Activated CD4-positive, alpha-beta T cell treated with anti-CD3 and anti-CD28 coated beads, Interleukin-2, Interleukin-6, amounts not matched to agents 100 ng/mL and 50 ng/mL, durations not matched to agents 16 hours and 8 hours (primary cell): ENCODE measurements at places on chromosomes 1 and 21.

DNA sequence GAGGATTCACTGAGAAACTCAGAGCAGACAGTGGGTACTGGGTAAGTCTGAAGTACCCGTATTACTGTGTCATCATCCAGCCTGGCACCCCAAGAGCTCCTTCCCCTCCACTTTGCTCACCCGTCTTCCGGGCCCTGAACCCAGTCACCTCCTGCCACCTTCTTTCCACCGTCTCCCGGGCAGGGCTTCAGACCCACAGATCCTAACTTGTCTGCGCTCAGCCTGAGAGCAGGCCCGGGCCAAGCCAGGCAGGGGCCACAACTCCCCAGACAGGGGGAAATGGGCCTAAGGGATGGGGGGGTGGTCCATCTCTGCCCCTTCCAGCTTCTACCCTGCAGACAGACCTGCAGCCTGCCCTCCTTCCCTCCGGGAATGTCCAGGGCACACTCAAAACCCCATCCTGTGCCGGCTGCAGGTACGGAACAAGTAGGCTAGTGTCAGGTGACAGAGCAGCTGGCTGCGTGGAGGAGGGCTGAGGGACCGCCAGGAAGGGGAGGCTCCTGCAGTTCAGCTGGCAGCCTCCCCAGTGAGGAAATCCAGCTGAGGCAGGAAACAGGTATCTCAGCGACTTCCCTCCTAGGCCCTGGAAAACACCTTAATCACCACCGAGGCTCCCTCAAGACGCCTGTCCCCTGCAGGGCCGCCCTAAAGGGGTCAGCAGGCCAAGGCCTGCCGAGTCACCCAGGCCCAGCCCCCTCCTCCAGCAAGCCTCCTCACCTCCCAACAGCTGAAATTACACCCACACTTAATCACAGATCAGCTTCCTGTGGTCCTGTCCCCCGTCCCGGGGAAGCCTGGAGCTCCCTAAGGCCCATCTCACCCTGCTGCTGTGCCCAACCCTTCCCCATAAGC is 3.5 kb downstream of the HSPG2 start:
- no peak for DNase-seq

GRCh38 chr1:179955731-179956130 is 1.1 kb downstream of the CEP350 start:
- no peak for DNase-seq

DNA sequence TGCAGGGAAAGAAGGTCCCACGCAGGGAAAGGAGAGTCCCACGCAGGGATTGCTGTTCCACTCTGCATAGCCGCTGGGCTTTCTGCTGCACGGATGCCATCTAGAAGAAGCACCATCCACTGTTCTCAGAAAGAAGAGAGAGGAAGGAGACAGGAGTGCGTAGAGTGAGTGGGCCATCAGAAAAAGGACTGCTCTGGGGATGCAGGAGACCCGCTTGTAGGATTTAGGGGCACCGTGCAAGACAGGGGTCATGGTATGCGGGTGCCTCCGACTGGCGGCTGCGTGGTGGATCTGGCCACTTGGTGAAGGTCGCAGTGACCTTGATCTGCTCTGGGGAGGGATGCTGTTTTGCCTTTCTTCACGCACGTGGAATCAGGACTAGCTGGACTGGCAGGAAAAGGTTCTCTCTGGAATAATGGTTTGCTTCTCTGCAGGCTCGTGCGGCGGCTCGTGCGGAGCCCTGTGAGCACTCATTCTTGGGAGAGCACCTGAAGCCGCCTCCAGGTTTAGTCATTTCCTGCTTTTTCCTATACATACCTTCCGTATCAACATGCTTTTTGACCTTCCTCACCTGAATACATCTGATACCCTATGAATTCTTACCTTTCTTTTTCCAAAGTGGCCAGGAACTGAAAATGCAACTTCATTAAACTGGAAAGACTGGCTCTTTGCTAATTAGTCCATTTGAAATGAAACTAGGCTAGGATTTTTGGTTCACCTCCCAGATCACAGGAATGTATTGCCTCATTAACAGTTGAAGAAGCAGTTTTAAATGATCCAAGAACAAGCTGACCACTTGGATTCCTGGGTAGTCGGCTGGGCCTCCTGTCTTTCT is 181.6 kb downstream of the KIF26B start:
- no peak for DNase-seq

- DNase-seq, result peak; percentile 42
Measured at GRCh38 chr1:22884806-22885530, 87.7 kb downstream of the LACTBL1 start.

DNA sequence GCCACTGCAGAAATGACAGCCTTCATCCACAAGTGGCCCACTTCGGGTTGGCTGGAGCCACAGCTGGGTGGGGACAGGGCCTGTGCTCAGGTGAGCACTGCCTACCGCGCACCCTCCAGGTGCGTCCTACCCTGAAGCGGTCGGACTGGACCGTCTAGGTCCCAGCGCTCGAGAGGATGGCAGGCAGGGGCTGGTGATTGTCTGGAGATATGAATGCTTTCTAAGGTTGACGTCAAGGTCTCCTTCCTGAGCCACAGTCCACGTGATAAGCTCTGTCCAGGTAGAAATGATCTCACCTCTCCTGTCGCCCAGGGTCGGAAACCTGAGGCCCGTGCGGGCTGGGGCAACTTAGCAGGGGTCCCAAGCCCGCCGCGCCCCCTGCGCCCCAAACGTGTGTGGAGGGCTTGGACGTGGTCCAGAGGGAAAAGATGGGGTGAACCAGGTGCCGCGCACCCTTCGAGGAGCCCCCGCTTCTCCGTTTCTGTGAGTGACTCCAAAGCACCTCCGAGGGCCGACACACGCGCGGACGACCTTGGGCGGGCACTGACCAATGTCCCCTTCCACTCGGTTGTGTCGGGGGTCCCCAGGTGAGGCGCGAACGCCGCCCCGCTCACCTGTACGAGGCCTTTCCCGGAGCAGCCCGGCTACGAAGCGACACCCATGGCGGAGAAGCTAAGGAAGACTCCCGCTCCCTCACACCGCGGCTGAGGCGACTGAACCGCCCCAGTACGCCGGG is 853 bp upstream of the DOP1B start:
- no peak for DNase-seq

DNA sequence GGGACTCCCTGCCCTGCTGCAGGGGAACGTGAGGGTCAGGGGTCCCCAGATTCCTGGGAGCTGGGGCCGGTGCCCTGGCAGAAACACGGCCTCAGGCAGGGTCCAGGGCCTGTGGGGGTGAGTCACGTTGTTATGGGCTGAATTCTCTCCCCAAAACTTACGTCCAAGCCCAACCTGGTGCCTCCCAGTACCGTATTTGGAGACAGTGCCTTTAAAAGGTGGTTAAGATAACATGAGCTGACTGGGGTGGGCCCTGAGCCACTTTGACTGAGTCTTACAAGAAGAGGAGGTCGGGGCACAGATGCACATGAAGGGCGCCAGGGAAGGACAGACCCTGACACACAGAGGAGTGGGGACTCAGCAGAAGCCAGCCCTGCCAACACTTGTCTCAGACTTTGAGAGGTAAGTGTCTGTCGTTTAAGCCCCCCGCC is 99.9 kb downstream of the WDR4 start:
- DNase-seq, result no peak

- DNase-seq, result no peak
Measured at GRCh38 chr1:116019653-116020253, 43.4 kb downstream of the SLC22A15 start.

GRCh38 chr21:15282665-15283064 is 217.9 kb upstream of the NRIP1 start:
- no peak for DNase-seq

DNA sequence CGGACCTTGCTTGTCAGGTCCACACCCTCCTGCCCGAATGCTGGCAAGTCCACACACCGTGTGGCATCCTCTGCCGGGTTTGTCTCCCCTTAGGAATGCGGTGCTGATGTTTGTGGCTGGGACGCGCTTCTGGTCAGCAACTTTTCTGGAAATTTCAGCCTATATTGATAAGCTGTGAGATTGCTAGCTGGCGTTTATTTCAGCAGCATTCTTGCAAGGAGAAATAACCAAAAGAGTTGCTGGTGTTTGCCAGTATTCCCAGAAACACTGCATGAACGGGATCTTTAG is 601 bp downstream of the CEPT1 start:
- DNase-seq, result no peak

- peak; percentile 7 for DNase-seq
Measured at GRCh38 chr1:50611675-50612074, 188.4 kb upstream of the DMRTA2 start.

DNA sequence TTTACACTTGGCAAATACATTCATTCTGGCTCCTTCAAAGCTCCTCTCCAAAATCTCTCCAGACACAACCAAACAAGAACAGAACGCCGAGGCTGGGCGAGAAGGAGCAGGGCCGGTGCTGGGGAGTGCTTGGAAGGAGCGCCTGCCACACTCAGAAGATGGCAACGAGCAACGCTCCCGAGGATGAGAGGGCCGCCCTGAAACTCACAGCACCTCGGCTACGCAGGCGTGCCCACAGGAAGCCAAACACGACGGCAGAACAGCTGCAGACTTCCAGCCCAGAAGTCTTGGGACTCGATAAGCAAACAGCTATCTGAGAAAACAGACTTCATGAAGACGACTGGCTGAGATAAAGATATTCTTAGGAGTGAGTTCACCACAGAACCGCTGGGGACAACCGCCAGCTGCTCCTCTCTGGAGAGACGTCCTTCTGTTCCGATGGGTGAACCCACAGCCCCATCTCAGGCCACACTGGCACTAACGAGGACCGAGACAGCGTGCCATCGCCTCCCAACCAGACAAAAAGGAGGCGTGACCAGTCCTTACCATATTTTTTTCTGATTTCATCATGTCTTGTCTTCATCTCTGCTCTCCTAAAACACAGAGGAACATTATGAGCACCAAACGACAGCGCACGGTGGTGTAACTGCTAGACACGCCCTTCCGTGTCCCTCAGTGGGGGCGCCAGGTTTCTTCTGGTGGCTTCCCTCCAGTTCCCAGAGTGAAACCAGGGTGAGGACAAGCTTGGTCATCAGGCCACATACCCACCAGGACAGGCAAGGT is 18.6 kb downstream of the PTTG1IP start:
- no peak for DNase-seq

DNA sequence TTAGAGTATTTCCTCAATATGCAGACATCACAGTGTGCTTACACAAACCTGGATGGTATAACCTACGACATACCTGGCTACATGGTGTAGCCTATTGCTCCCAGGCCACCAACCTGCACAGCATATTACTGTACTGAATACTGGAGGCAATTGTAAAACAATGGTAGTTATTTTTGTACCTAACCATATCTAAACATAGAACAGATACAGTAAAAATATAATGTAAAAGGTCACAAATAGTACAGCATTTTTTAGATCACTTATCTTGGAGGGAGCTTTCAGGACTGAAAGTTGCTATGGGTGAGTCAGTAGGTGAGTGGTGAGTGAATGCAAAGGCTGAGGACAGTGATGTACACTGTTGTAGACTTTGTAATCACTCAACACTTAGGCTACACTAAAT is 492.3 kb downstream of the MRPL39 start:
- DNase-seq, result no peak

- DNase-seq, result no peak
Measured at GRCh38 chr1:90881034-90881433, 140.8 kb downstream of the ZNF644 start.

- no peak for DNase-seq
Measured at GRCh38 chr1:234091065-234091401, 186.6 kb downstream of the SLC35F3 start.

DNA sequence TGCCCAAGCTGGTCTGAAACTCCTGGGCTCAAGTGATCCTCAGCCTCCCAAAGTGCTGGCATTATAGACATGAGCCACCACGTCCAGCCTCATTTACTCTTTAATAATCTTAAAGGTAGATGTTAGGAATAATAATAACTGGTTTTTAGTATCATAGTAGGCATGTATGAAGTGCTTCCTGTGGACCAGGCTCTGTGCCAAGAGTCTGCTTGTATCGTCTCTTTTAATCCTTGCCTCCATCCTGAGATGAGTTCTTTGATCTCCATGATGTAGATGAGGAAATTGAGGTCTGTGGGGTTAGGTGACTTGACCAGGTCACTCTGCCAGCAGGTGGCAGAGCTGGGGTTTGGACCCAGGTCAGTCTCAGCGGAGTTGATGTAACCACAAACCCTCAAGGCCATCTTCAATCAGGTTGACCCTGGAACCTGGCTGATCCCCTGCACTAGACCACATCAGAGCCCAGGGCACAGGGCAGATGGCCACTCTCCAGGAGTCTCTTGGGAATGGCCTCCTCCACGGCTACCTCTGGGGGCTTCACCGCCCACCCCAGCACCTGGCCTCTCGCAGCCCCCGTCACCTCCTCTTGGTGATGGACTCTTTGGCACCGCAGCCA is 11.3 kb downstream of the EFHD2 start:
- no peak for DNase-seq

DNA sequence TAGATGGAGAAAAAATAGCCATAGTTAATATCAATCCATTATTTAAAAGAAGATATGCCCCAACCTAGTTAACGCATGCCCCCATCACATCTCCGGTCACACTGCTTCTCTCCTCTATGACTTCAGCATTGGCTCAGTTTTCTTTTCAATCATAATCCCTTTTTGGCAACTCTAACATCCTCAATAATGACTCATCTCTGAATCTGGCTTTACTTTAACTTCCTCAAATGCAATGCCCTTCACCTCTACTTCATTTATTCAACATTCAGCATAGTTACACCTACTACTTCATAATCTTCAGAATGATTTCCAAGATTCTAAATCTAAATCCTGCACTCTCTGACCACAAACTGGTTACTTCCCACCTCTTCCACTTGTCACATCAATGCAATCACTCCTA is 417.3 kb downstream of the USH2A start:
- DNase-seq, result no peak

DNA sequence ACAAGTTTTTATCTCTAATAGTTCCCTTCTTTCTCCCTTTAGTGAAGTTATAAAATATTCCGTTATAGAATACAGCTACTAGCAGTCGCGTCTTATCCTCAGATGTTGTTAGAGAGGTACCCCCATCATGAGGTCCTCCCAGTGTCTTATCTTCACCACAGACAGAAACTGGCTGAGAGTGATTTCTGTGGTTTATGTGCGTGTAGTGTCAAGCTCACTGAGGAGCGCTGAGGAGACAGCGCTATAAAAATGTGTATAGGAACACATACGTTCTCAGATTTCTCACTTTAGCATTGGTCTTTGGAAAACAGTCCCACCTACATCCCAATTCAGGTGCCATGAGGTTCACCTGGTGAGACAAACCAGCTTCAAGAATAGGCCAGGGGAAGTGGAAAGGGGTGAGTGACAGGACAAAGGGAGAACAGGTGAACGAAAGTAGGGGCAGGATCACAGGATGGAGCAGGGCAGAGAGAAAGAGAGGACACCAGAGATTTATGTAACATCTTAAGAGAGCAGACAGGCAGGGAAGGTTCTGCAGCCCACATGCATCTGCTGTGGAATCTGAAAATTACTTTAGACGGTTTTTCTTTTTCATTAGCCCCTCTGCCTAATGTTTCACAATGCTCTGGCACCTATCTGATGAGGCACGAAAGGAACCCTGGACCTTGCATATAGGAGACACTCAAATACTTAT is 2.7 kb upstream of the PLEKHO1 start:
- DNase-seq, result no peak

DNA sequence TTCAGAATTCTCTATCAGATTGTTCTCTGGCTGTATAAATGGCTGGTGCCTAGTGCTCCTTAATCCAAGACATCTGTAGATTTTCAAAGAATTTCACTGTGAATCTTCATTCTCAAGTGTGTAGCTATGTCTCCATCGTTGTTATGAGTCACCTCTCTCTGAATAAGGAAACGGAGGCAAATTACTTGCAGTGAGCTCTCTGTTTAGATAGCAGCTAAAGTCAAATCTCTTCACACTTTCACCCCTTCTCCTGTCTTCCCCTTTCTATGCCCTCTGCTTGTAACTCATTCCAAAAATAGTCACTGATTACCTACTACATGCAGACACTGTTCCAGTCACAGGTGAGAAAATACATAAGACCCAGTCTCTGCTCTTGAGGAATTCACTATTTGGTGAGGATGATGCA is 39.7 kb downstream of the CHML start:
- peak; percentile 28 for DNase-seq

GRCh38 chr21:37028570-37028969 is 22.1 kb downstream of the RIPPLY3 start:
- no peak for DNase-seq
